Stimulated activated CD8-positive, alpha-beta memory T cell treated with anti-CD3 and anti-CD28 coated beads, Interleukin-7, amount 100 ng/mL, for 24 hours (primary cell): ENCODE measurements at places on chromosomes 12 and 14.

- DNase-seq: no peak
These were observed 936 bp downstream of the TFCP2 start for GRCh38 chr12:51171884-51172514.

DNA sequence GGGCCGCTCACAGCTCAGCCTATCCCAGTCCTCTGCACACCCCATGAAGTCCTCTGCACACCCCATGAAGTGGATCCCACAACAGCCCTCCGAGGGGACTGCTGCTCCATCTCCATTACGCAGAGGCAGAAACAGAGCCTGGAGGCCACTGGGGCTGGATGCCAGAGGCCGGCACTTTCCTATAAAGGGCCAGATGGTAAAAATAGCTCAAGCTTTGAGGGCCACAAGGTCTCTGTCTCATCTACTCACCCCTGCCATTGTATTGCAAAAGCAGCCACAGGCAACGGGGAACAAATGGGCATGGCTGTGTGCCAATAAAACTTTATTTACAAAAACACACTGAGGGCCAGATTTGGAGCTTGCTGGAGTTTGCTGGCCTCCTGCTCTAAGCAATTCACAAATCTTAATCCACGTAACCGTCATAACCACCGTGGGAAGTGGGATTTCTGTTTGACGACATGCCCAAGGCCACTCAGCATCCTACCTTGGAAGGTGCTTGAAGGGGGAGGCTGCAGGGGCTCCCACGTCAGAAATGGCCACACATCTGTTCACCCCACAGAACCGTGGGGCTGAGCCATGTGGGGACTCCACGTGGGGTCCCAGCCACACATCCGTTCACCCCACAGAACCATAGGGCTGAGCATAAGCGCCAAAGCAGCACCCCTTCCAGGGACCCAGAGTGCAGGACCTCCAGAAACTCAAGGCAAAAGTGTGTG is 92.0 kb downstream of the NCOR2 start:
- DNase-seq: no peak

DNA sequence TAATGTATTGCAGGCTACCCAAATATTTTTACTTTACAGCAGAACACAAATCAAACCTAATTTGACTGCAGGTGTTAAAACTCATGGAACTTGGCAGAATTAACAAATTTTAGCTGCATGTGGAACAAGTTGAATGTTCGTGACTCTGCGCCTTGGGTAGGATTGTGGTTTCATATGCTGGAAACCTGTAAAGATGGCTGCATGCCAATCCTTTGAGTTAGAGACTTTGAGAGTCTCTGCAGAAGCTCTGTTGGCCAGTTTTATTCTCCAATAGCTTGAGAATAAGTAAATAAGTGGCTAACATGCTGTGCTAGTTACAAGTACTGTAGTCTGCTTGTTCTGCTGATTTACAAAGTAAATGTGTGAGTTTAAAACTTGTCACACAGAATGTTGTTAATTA is 77.8 kb downstream of the PDE6H start:
- DNase-seq: no peak

- peak; percentile 11 for DNase-seq
These were observed 34.3 kb upstream of the TEX22 start for GRCh38 chr14:105363847-105364708.

DNA sequence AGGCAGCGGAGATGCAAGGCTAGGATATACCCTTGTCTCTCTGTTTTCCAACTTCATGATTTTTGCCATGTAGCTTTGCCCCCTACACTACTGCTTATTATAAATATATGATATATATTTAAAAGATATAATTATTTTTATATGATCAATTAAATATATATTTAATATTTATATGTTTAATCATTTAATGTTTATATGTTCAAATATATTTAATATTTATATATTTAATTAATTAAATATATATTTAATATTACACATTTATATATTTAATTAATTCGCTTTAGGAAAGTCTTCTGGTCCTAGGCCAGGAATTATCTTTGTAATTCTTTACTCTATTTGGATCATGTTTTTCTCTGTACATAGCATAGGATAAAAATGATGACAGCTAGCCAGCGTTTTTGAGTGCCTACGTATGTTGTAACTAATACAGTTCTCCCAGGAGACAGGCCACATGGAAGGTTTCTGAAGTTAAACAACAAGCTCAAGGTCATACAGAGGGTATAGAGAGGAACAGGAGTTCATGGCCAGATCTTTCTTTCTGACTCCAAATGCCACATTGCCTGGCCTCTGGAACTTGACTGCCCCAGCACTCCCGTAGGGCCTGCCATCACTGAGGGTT is 192.5 kb downstream of the KCNA5 start:
- no peak for DNase-seq

- no peak for DNase-seq
These were observed 182.6 kb downstream of the SUDS3 start for GRCh38 chr12:118558941-118559340.

DNA sequence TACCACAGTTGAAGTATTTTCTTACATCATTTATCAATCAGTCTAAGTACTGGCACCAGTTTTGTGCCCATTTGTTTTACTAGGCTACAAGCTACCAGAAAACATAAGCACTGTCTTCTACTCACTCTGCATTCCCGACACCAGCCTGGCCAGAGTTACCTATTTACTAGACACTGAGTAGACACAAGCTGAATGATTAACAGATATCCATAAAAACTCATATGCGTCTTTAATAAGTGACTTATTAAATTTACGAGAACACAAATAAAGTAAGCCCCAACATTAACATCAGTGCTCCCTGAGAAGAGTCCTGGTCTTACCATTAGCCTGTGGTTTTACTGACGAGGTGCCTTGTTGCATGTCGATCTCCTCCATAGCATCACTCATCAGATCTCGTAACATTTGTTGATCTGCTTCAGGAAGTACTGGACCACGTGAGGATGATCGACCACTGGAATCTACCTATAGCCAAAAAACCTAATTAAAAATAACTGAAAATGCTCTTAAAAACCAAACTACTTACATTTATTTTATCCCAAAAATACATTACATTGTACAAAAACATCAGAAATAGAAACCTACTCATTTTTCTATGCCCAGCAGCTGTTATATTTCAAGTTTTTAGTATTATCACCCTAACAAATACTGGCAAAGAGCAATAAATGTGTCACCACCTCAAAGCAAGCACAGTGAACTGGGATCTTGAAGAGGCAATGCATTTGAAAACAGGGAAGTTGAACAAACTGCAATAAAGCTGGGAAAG is 53.3 kb downstream of the BDKRB1 start:
- no peak for DNase-seq

DNA sequence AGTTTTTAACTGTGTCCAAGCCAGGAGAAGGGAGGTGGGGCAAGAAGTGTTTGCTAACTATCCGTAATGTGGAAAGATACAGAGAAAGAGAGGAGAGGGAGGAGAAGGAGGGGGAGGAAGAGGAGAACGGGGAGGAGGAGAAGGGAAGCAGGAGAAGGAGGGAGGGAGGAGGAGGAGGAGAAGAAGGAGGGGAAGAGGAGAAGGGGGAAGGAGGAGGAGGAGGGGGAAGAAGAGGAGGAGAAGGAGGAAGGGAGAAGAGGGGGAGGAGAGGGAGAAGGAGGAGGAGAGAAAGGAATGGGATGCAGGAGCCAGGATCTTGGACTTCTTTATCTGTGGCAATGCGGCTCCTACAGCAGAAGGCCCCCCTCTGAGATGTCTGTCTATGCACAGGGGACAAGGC is 510.3 kb upstream of the CCDC196 start:
- no peak for DNase-seq

- DNase-seq: no peak
These were observed 814.9 kb downstream of the LRFN5 start for GRCh38 chr14:42421377-42422078.

- no peak for DNase-seq
These were observed 65.9 kb downstream of the DDX51 start for GRCh38 chr12:132078190-132078589.

GRCh38 chr14:20836668-20837338 is 34.2 kb upstream of the RNASE1 start:
- DNase-seq: no peak

- no peak for DNase-seq
These were observed 1165.1 kb upstream of the USP15 start for GRCh38 chr12:61095111-61095510.

- DNase-seq: no peak
These were observed 160.8 kb downstream of the GXYLT1 start for GRCh38 chr12:41983856-41984255.

DNA sequence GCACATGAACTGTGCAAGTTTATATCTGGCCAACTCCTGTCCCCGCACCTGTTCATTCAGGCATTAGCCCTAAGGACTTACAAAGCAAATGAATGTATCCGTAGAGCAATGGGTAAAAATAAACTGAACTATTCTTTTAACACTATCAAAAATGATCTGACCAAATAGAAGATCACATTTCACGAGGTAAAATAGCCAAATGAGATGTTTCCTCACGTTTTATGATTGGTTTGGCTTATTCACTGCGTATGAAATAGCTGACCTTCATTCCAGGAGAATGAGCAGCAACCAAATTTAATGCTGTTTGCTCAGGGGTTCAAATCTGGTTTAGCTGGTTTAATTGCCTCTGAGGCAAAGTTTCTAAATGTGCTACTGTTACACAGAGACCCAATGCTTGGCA is 216.0 kb upstream of the EEA1 start:
- no peak for DNase-seq

DNA sequence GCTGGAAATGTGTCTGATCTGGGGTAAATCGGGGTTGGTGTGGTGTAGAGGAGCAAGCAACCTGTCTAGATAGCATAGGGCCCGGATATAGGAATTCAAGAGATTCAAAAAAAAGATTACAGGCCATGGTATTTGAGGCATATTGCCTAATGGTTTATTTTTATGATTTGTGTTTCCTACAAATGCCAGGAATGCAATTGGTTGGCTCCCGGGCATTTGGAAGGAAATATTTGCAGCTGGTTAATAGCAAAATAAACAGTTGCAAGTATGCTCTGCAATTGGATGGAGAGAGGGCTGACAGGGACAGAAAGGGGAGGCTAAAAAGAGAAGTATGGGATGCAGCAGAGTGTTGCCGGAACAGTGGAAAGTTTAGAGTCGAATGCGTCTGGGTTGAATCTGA is 315.6 kb upstream of the ATP2B1 start:
- no peak for DNase-seq

- DNase-seq: no peak
These were observed 60.4 kb downstream of the FZD10 start for GRCh38 chr12:130222519-130223218.

DNA sequence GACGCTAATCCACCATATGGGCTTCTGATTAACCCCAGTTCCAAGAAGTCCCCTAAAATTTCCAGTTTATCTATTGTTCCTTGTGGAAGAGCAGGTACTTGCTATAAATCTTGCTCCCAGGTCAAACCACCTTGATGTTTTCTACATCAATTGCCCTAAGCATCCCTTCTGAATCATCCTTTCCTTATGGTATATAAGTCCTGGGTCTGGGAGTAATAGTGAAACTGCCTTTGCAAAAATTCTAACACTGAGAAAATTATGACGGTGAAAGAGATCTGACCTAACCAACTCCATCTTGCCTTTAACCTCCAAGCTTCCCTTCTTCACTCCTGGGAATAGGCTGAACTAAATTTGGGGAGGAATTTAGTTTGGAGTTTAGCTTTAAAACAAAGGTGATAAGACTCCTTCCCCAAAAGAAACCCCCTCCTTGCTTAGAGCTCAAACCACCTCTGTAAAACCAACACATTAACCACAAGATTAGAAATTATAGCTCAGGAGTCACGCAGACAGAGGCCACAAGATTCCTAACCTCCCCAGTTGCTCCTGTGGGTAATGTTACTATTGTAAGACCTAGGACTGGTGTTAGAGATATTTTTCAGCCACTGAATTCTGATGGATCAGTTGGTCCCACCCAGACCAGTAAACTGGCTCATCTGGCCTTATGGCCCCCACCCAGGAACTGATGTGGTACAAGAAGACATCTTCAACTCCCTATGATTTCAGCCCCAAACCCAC is 33.8 kb upstream of the DTX1 start:
- no peak for DNase-seq

GRCh38 chr14:79136071-79137044 is 966.2 kb downstream of the NRXN3 start:
- DNase-seq: no peak

- no peak for DNase-seq
These were observed 264.7 kb downstream of the ZFP36L1 start for GRCh38 chr14:68528040-68528687.

DNA sequence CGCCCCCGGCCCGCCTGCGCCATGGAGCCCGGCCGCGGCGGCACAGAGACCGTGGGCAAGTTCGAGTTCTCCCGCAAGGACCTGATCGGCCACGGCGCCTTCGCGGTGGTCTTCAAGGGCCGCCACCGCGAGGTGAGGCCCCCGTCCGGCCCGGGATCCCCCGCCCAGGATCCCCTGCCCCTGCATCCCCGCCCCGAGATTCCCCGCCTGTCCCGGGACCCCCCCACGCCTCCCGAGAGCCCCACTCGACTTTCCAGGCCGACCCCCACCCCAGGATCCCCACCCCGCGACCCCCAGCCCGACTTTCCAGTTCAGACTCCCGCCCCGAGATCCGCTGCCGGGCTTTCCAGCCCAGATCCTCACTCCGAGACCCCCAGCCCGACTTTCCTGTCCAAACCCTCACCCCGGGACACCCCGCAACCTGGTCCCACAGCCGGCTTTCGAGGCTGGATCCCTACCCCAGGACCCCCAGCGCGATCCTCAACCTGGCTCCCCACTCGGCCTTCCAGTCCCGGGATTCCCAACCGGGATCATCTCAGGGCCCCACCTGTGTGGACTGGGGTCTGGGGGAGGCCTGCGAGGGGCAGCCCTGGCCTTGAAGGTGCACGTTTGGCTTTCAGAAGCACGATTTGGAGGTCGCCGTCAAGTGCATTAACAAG is 688 bp downstream of the ULK1 start:
- DNase-seq: no peak

DNA sequence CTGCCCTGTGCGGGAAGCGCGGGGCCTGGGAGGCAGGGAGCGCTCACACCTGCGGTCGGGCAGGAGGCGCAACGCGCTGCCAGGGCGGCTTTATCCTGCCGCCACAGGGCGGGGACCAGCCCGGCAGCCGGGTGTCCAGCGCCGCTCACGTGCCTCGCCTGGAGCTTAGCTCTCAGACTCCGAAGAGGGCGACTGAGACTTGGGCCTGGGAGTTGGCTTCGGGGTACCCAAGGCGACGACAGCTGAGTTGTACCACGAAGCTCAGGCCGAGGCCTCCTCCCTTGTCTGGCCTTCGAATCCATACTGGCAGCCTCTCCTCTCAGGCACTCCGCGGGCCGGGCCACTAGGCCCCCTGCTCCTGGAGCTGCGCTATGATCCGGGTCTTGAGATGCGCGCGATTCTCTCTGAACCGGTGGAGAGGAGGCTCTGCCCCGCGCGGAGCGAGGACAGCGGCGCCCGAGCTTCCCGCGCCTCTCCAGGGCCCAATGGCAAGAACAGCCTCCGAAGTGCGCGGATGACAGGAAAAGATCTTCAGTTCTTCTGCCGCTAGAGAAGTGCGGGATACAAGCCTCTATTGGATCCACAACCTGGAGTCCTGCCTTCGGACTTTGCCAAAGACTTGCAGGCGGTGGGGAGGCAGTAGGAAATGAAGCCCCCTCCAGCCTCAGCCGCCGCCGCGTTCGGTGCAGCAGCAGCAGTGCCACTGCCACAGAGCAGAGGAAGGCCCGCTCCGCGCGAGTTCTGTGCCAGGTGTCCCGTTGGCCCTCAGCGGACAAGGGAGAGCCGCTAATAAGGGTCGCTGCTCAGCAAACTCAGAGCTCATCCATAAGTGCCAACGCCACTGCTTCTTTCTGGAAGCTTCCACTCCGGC is 6.8 kb downstream of the SIX1 start:
- no peak for DNase-seq
